ENCODE measurements at places on chromosomes 4 and X. TPM values are rescaled to one million over a fixed set of nuclear protein-coding genes. Genes with fewer than 3 reads are reported as not detected.

DNA sequence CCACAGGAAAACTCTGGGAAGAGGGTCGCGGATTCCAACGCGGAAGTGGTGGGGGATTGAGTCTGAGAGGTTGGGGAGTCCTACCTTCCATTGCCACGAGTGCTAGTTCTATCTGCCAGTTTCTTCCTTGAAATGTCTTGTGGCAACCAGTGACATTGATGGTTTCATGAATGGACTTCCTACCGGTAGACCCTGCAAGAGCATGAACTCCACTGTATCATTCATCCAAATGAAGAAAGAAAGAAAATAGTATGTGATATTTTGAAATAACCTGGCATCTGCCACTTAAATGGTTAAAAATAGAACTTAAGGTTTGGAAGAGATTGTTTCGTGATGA is 1.1 kb upstream of the SLC10A7 start:
- DNase-seq, result no peak

GRCh38 chrX:153925739-153926551 is at the start of gene ARHGAP4:
ARHGAP4 (minus strand) TSS chrX:153926264; CDS start chrX:153926202, 62 bp downstream.
- DNase-seq, result peak; percentile 73

- DNase-seq, result no peak
Measured at GRCh38 chr4:76518241-76518640, 83.2 kb downstream of the SHROOM3 start.

DNA sequence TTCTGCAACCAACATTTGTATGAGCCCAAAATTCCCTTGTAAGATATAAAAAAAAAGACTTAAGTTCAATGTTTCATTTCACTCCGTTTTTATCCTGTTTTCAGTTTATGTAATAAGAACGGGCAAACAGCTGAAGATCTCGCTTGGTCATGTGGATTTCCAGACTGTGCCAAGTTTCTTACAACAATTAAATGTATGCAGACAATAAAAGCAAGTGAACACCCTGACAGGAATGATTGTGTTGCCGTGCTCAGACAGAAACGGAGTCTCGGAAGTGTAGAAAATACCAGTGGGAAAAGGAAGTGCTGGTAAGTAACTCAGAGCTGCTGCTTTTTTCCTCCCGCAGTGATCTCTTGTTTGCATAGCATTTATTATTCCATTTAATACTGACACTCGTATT is 2.8 kb downstream of the ANKRD37 start:
- no peak for DNase-seq

SPIN2A gene
- total RNA-seq, result 1.2 TPM

GPR143 gene
- not detected for total RNA-seq

LRCH2 gene
- total RNA-seq, result not detected

TXK gene
- total RNA-seq, result 48.2 TPM

CASP3 gene
- 42.0 TPM for total RNA-seq

MUC7 gene
- total RNA-seq, result not detected
